C1 segment of cervical spinal cord (tissue), 14 donors: ENCODE measurements at places on chromosomes 1 and 21.

DNA sequence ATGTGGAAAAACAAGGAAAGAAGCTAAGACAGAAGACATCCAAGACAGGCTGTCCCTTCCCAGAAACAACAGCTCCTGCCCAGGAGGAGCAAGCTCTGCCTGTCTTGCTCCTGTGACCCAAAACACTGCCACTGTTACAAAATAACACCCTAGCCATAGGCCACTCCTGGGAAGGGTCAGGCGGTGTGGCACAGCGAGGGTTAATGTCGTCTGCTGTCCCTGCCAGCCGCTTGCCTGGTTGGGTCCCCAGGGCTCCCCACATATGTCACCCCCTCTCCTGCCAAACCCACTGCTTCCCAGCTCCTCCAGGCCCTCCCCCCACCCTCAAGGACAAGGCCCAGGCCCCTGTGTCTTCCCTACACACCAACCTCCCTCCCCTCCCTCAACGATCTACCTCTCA, 3.9 kb upstream of the NHLH1 start:
- DNase-seq, result no peak

- DNase-seq, result no peak
Measured at GRCh38 chr1:163387146-163387545, 65.4 kb downstream of the NUF2 start.

- peak; percentile 25 for DNase-seq
Measured at GRCh38 chr1:230068952-230069684, 2.1 kb downstream of the GALNT2 start.

DNA sequence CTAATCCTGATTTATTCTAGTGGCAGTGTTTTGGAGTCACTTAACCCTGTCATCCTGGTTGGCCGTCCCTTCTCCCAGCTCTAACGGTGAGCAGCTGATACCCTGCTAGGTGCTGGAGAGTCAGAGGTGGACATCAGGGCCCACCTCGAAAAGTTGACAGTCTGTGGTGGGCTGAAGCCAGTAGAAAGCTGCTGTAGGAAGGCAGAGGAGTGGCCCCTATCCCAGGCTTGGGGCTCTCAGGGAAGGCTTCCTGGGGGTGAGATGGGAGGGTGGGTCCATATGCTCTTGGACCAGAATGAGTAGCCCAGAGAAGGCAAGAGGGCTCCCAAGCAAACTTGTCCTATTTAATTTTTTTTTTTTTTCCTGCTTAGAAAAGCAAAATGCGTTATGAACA, 475 bp upstream of the RPL5 start:
- DNase-seq, result no peak

- DNase-seq, result no peak
Measured at GRCh38 chr1:17925290-17926237, 170.4 kb downstream of the ACTL8 start.

DNA sequence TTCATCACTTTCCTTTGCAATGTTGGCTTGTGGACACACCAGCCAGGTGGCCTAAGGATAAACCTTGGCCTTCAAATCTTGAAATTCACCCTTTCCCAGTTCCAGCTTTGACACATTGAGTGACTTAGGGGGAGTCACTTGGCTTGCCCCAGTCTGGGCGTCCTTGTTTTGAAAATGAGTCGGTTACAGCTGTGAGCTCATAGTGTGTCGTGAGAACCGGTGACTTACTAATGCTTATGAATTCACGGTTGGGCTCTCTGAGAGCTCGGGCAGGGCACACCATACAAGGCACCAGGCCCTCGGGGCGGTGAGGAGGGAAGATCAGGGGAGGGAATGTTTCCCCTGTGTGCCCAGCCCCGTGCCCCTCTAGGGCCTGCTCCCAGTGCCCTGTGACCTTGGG, 126.9 kb upstream of the TMPRSS2 start:
- no peak for DNase-seq

GRCh38 chr1:97158691-97159096, 437.1 kb downstream of the PTBP2 start:
- no peak for DNase-seq

DNA sequence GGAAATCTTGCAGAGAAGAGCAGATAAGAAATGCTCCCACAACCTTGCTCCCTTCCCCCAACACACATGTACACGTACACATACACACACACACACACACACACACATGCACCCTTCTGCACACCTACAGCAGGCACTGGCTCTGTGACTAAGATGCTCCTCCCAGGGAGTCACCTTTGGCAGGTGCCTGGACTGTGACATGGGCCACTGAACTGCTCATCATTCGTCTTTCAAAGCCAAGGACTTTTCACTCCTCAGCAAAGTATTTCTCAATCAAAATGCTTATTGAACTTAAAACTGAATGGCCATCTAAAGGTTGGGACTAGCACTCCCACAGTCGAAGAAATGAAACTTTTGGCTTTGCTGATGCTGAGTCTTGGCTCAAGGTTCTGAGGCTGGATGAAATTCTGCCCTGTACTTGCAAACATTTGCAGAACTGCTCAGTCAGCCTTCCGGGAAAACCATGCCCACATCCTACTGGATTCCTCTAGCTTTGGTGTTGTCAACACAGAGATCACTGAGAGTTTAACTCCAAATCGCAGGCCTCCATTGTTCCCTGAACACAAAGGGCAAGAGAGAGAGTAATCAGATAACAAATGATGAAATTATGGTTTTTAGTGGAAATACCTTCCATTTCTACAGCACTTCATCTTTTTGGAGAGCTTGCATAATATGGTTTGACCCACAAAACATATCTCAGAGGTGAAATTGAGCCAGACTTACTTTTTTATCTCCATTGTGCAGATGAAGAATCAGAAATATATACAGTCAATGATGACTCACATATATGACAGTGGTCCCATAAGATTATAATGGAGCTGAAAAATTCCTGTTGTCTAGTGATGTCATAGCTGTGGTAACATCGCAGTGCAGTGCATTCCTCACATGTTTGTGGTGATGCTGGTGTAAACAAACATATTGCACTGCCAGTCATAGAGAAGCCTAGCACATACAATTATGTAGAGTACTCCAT, 72.4 kb upstream of the BCAR3 start:
- DNase-seq, result no peak

DNA sequence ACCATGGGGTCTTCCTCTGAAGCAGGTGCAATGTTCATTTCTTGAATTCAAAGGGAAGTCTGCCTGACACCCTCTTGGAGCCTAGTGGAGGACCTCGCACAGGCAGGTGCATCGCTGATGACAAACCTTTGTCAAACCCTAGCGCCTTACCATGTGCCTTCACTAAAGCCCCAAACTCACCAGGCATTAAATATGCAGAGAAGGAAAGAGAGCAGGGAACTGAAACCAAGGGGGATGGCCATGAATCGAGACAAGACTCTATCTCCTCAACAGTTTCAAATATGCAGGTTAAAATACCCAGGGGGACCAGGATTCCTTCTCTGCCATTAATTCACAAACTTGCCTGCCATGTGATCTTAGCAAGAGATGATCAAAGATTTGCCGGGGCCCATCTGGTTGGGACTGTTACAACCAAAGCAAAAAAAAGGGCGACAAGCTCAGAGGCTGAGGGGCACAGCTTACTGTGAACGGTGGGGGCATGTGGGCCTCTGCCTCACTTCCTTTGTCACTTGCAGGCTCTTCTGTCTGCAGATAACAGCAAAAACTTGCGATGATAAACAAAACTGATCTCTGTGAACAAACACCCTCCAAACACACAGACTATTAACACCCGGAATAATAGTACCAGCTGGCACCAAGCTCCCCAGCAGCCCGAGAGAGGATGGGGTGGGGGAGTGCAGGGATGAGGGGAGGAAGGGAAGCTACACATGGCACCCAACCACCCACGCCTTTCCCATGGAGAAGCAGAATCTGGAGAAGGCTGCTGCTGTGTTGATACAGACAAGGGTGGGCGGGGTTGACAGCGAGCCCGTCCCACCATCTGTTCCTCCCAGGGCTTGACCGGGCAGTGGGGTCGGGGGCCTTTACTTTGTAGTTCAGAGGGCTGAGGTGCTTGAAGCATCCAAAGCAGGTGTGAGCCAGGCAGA, 33.9 kb downstream of the TMEM63A start:
- no peak for DNase-seq

- no peak for DNase-seq
Measured at GRCh38 chr1:86714561-86715244, 10.3 kb downstream of the SH3GLB1 start.

DNA sequence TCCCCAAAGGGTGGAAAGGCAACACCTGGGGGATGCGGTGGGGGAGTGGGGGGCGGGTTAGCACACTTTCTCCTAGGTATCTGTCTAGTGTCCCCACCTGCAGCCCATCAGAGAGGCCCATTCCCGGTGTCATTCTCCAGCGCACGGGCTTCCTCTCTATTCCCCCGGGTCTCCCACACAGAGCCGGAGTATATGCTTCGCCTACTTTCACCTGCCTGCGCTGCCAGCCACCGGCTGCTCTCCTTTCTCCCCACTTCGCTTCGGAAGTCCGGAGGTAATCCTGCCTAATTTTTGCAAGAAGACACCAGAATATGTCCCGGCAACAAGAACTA, 852 bp downstream of the RGS7 start:
- peak; percentile 34 for DNase-seq

- no peak for DNase-seq
Measured at GRCh38 chr1:38500352-38500751, 359.2 kb downstream of the RRAGC start.

- no peak for DNase-seq
Measured at GRCh38 chr1:178055093-178055492, 38.8 kb upstream of the RASAL2 start.

DNA sequence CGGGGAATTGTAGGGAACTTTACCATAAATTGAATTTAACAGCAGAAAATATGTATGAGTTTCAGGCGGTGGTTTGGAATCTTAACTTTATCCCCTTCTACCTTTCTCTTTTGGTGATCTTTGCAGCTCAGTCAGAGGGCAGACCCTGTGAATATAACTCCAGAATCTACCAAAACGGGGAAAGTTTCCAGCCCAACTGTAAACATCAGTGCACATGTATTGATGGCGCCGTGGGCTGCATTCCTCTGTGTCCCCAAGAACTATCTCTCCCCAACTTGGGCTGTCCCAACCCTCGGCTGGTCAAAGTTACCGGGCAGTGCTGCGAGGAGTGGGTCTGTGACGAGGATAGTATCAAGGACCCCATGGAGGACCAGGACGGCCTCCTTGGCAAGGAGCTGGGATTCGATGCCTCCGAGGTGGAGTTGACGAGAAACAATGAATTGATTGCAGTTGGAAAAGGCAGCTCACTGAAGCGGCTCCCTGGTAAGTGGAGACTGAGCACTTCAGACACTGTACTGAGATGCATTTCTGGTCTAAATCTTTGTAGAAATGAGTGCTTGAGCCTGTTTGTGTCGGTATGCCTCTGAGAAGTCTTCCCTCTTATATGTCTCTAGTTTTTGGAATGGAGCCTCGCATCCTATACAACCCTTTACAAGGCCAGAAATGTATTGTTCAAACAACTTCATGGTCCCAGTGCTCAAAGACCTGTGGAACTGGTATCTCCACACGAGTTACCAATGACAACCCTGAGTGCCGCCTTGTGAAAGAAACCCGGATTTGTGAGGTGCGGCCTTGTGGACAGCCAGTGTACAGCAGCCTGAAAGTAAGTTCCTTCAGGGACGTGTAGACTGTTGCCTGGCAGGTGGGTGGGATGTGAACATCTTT, 1.5 kb downstream of the CCN1 start:
- no peak for DNase-seq

GRCh38 chr1:110291241-110292030, 47.7 kb upstream of the RBM15 start:
- no peak for DNase-seq

- no peak for DNase-seq
Measured at GRCh38 chr1:209250861-209251636, 332.5 kb upstream of the CAMK1G start.

DNA sequence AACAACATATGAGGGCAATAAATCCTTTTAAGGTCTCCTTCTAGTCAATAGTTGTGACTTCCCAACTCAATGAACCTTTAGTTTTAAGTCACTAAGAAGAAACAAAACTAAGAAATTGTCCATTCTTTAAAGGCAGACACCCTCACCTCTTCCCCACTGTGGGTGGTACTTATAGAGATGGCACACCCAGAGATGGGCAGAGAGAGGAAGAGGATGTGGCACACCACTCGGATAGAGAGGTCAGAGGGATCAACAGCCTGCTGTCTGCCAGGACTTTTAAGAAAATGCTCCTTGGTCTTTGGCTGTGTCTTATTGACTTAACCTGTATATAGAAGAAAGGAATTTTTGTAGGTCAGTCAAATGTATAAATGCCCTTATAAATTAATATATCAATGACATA, 45.1 kb downstream of the FASLG start:
- DNase-seq, result no peak

DNA sequence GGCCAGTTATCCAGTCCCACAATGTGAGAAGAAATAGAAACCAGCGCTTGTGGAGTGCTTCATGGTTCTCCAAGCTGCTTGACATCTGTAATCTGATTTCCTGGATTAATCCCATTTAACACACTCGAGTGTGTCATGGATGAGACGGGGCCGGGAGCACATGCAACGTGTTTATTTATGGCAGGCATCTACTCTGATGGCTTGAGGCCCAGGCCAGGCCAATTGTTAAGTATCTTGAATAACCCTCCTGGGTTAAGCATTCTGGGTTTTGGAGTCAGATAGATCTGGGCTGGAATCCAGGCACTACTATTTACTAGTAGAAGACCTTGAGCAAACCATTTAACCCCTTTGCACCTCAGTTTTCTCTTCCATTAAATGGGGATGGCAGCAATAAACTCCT, 37.5 kb upstream of the LAPTM5 start:
- no peak for DNase-seq

DNA sequence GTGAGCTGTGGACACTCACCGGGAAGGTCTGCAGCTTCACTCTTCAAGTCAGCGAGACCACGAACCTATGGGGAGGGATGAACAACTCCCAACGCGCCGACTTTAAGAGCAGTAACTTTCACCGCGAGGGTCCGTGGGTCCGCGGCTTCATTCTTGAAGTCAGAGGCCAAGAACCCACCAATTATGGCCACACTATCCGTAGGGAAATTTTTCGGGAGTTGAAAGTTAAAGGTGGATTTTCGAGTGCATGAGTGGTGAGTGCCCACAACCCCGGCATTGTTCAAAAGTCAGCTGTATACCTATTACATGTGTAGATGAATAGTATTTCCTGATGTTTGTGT, 19.7 kb downstream of the EXOC8 start:
- DNase-seq, result no peak

- no peak for DNase-seq
Measured at GRCh38 chr1:200042119-200042551, 14.6 kb downstream of the NR5A2 start.

GRCh38 chr1:25199819-25200620, 32.3 kb downstream of the SYF2 start:
- DNase-seq, result no peak

DNA sequence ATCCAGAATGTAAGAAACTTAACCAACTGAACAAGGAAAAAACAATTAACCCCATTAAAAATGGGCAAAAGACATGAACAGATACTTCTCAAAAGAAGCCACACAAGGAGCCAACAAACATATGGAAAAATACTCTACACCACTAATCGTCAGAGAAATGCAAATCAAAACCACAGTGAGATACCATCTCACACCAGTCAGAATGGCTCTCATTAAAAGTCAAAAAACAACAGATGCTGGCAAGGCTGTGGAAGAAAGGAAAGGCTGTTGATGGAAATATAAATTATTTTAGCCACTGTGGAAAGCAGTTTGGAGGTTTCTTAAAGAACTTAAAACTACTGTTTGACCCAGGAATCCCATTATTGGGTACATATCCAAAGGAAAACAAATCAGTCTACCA, 51.2 kb downstream of the RGS4 start:
- DNase-seq, result no peak

- DNase-seq, result no peak
Measured at GRCh38 chr1:10625554-10625953, 150.8 kb downstream of the PEX14 start.

- DNase-seq, result peak; percentile 38
Measured at GRCh38 chr1:202807451-202807925, 733 bp downstream of the KDM5B start.

- DNase-seq, result peak; percentile 26
Measured at GRCh38 chr1:7478809-7479499, 292.1 kb upstream of the VAMP3 start.
